Activated naive CD8-positive, alpha-beta T cell treated with anti-CD3 and anti-CD28 coated beads, Interleukin-2, amount 10 ng/mL, durations not matched to agents 7 days and 5 days (primary cell): ENCODE measurements at places on chromosomes 16 and 17. TPM values are rescaled to one million over a fixed set of nuclear protein-coding genes. Genes with fewer than 3 reads are reported as not detected.

DNA sequence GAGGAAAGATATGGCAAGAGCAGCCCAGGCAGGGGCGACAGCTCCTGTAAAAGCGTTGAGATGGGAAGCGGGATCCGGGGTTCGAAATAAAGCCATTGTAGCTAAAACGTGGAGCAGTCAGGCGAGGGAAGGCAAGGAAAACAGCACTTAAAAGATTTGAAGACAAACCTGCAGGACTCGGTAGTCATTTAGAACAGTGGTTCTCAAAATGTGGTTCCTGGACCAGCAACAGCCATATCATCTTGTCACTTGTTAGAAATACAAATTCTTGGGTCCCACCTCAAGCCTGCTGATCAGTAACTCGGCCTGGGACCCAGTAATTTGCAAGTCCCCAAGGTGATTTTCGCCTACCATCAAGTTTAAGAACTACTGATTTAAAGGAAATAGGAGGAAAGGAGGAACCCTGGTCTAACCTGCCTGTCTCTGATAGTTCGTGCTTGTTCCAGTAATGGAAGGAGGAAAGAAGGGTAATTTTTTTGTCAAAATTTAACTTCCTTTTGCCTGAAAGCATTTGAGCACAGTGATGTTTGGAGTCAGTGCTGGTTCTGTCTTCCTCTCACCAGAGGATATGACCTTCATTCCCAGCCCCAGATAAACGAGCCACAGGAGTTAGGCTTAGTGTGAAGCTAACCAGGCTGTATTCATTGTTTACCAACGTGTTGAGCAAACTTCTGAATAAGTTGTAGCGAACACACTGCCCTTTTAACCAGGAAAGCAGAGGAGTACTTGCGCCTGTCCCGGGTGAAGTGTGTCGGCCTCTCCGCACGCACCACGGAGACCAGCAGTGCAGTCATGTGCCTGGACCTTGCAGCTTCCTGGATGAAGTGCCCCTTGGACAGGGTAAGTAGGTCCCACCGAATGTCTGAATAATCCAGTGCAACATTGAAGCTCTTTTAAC lies 1.1 kb downstream of the ORC6 start:
- no peak overlapping the region for H3K4me3 ChIP-seq
- H3K27ac ChIP-seq = no peak overlapping the region
- H3K27me3 ChIP-seq = no peaks in the 10 kb centered on the region
- H3K36me3 ChIP-seq = peaks cover 18% of the 10 kb centered on the region

DNA sequence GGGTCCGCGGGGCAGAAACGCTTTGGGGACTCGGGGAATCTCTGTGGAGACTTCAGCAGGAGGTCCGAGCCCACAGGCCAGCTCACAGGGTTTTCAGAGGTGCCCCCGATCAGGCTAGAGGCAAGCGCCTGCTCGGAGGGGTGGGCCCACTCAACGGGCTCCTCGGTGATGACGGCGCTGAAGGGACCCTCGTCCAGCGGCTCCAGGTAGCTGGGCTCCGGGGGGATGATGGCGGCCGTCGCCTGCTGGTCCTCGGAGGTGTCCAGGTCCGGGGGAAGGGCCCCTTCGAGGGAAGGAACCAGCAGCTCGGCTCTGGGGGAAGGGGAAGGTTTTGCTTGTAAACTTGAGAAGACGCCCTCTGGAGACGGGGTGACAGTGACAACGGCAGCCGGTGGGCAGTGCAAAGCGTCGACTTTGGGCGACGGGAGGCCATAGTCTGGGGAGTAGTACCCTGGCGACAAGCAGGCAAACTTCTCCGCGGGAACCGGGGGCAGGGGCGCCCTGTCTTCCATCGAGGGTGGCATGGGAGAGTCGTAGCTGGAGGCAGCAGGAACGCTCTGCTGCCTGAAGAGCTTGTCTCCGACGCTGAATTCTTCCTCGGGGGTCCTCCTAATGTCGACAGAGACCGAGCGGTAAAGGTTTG lies 63.2 kb downstream of the ZNF778 start:
- no peak for DNase-seq
- H3K27ac ChIP-seq = no peak overlapping the region
- no peaks in the 10 kb centered on the region for H3K27me3 ChIP-seq
- H3K4me1 ChIP-seq = no peaks in the 10 kb centered on the region
- H3K36me3 ChIP-seq = peaks cover 5% of the 10 kb centered on the region
- H3K4me3 ChIP-seq = no peak overlapping the region

DNA sequence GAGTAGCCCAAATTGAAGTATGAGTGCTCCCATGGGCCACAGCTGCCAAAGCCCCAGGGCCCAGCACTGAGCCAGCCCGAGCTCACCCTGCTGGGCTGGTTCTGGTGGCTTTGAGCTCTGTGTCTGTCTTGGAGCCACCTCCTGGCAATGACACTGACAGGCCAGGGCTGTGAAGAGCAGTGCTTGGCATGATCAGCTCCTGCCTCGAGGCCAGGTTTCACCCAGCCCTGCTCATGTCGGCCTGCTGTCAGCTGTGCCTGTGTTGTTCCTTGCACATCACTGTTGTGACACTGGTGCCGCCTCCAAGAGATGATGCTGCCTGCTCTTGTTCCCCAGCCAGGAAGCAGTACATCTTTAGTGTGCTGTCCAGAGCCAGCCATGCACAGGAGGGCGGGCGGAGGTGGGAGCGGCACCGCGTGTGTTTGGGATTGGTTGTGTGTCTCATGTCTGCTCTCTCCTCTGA lies 26.0 kb downstream of the PLD6 start:
- peaks cover 66% of the 10 kb centered on the region for H3K4me1 ChIP-seq
- peak; percentile 50 for DNase-seq
- peaks cover 39% of the 10 kb centered on the region for H3K36me3 ChIP-seq
- H3K4me3 ChIP-seq = peak overlapping the region; percentile 79
- peak overlapping the region; percentile 95 for H3K27ac ChIP-seq

GRCh38 chr17:30117675-30118081 lies 1.1 kb downstream of the NSRP1 start:
- H3K27me3 ChIP-seq = no peaks in the 10 kb centered on the region
- H3K36me3 ChIP-seq = peaks cover 20% of the 10 kb centered on the region
- peaks cover 49% of the 10 kb centered on the region for H3K4me1 ChIP-seq

GRCh38 chr17:68562736-68563135 lies 38.4 kb downstream of the FAM20A start:
- DNase-seq = no peak
- H3K27ac ChIP-seq = peak overlapping the region; percentile 2
- no peaks in the 10 kb centered on the region for H3K36me3 ChIP-seq
- H3K27me3 ChIP-seq = peaks cover 7% of the 10 kb centered on the region

DNA sequence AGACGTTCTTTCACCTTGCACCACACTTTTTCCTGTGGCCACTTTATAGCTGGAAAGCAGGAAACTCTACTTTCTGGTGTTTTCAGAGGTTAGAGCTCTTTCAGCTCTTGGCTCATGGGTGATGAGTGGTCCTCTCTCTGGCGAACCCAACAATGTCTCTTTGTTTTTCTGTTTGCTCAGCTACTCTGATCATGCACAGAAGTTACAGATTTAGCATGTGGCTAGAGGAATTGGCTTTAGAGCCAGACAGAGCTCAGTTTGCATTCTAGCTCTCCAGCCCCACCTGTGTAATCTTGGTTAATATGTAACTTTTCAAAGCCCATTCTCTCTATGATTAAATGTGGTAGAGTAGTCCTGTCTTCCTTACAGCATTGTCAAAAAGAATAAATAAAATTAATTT lies 225.2 kb downstream of the HAPSTR1 start:
- DNase-seq = no peak
- H3K27ac ChIP-seq = no peak overlapping the region
- no peak overlapping the region for H3K4me3 ChIP-seq
- H3K36me3 ChIP-seq = no peaks in the 10 kb centered on the region
- no peaks in the 10 kb centered on the region for H3K27me3 ChIP-seq
- no peaks in the 10 kb centered on the region for H3K4me1 ChIP-seq

DNA sequence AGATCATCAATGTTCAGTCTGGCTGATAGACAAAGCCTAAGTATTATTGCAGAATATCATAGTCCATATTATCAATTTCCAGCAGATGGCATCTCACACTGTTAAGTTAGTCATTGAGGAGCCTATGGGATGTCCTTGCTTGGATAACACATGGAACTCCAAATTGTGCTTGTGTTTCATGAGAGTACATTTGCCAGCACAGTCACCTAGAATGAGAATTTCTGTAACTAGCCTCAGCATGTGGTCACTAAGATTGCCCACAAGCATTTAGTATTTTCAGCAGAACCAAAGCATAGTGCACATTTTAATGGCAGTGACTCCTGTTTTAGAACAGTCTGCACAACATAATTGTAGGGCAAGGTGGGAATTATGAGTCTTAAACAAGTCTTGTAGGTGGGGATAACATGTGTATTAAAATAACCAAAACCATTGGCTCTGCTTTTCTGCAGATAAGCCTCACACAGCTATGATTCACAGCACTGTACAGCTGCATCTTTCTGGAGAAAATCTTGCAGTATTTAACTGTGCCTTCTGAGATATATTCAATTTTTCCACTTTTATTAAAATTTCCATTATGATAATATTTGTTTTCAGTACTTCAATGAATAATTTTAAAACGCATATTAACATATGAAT lies 882.8 kb upstream of the SOX9 start:
- no peaks in the 10 kb centered on the region for H3K4me1 ChIP-seq
- H3K27ac ChIP-seq = no peak overlapping the region
- no peak overlapping the region for H3K4me3 ChIP-seq
- H3K27me3 ChIP-seq = no peaks in the 10 kb centered on the region
- DNase-seq = no peak

DNA sequence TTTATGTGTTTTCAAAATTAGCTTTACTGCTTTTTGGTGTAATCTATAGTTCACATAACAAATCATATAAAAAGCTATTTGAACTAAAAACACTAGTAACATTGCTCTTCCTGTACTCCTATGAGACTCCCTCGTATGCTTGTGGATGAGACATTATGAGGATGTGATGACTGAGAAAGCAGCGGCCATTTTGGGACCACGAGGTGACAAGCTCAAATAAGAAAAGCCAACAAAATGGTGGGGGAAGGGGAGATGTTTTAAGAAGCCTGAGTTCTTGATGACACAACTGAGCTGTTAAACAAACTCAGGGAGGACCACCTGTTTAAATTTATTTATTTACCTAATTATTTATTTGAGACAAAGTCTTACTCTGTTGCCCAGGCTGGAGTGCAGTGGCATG lies 4.5 kb downstream of the CCL18 start:
- peaks cover 25% of the 10 kb centered on the region for H3K27me3 ChIP-seq
- H3K27ac ChIP-seq = no peak overlapping the region
- peaks cover 5% of the 10 kb centered on the region for H3K4me1 ChIP-seq
- no peak for DNase-seq

GRCh38 chr16:12311309-12311708 lies 334.8 kb downstream of the SNX29 start:
- peaks cover 2% of the 10 kb centered on the region for H3K36me3 ChIP-seq
- H3K4me3 ChIP-seq = no peak overlapping the region
- H3K27ac ChIP-seq = no peak overlapping the region
- no peaks in the 10 kb centered on the region for H3K4me1 ChIP-seq
- no peaks in the 10 kb centered on the region for H3K27me3 ChIP-seq
- DNase-seq = no peak

DNA sequence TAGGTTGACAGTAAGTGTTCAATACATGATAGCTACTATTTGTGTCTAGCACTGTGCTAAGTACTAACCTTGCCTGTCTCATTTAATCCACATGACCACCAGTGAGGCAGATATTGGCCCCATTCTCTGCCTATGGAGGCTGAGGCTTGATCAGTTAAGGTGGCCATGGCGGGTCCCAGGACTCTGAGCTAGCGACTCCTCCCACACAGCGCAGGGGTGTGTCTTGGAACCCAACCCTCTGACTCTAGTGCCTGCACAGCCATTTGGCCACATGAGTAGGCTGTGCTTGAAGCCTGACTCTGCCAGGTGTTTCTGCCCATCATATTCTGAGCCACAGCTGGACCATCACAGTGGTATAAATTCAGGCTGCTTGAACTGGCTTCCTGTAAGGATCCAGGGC lies 6.4 kb downstream of the NHERF1 start:
- DNase-seq = no peak
- no peak overlapping the region for H3K4me3 ChIP-seq
- no peaks in the 10 kb centered on the region for H3K27me3 ChIP-seq
- H3K27ac ChIP-seq = no peak overlapping the region

- H3K27ac ChIP-seq = no peak overlapping the region
- DNase-seq = no peak
- no peaks in the 10 kb centered on the region for H3K36me3 ChIP-seq
- H3K4me1 ChIP-seq = peaks cover 3% of the 10 kb centered on the region
- H3K4me3 ChIP-seq = no peak overlapping the region
- H3K27me3 ChIP-seq = peaks cover 5% of the 10 kb centered on the region
Measured at GRCh38 chr17:49523706-49524472, 28.8 kb downstream of the NGFR start.

DNA sequence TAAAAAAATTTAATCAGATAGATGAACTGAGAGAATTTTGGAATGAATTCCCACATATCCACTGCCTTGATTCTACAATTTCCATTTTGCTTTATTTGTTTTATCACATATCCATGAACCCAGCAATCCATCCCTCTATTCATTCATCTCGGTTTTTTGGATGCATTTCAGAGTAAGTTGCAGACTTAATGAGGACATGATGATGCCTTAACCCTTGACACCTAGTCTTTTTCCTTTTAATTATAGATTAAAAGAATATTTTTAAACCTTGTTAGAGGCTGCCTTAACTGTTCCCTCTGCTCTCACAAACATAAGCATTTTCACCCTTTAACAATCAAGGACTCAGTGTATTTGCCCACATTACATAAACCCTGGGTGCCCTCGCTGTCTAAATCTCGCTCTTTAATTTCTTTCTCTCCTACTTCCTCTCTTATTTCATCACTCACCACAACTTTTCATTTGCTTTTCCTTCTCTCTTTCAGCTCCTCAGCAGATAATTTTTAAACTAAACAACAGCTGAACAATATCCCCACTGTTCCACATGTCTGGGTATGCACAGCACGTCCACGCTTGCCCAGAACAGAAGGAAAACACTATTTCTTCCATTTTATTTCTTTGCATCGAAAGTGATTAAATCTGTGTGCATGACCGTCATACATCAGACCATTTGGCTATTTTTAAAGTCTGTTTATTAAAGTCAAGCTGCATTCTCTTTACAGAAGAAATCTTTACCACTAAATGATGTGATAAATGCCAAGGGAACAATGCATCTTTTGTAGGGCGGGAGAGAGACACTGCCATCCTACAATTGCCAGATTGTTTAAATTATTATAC lies 39.9 kb downstream of the IQCK start:
- no peak overlapping the region for H3K27ac ChIP-seq
- no peak overlapping the region for H3K4me3 ChIP-seq

DNA sequence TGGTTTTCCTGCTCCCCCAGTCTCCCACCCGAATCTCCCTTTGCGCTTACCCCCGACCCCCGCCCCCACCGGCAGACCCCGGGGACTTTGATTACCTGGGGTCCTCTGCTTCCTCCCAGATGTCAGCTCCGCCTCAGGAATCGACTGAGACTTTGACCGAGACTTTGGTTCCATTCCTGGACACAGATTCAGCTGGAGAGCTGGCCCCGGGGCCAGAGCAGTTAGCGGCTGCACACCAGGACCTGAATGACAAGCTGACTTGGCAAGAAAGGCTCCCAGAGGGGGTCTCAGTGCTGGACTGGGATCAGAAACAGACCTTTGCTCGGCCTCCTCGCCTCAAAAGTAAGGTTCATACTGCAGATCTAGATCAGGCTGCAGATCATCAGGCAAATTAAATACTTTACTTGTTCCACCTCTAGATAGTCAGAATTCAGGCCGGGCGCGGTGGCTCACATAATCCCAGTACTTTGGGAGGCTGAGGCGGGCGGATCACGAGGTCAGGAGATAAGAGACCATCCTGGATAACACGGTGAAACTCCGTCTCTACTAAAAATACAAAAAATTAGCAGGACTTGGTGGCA lies 60.3 kb upstream of the FBXO47 start:
- no peak for DNase-seq
- H3K4me3 ChIP-seq = peak overlapping the region; percentile 44
- peaks cover 7% of the 10 kb centered on the region for H3K4me1 ChIP-seq
- H3K36me3 ChIP-seq = no peaks in the 10 kb centered on the region

CCT6B gene
- 1.4 TPM for total RNA-seq
